Activated naive CD8-positive, alpha-beta T cell treated with anti-CD3 and anti-CD28 coated beads for 36 hours (primary cell): ENCODE measurements at places on chromosomes 12 and 14. TPM values are rescaled to one million over a fixed set of nuclear protein-coding genes. Genes with fewer than 3 reads are reported as not detected.
A peak's percentile ranks its signal among the peaks of the same experiment; 100 is the strongest.

RNASE2 gene
- not detected for total RNA-seq

DNA sequence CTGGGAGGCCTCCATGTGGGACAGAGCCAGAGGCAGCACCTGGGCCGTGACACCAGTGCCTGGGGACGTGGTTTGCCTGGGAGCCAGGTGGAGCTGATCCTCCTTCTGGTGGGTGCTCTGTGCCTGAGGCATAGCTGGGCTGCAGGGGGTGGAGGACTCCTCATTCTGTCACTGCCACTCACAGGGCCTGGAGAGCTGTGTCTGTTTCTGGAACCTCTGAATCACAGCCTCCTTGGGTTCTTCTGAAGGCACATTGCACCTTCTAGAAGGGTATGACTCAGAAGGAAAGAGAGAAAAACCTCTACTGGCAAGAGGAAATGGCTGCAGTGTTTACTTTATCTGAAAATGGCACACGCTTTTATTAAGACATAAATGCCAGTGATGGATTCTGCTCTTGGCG is 659.8 kb downstream of the VRK1 start:
- peak; percentile 73 for DNase-seq
- peak overlapping the region; percentile 99 for H3K27ac ChIP-seq
- H3K27me3 ChIP-seq, result no peaks in the 10 kb centered on the region
- H3K4me1 ChIP-seq, result peaks cover 34% of the 10 kb centered on the region
- H3K4me3 ChIP-seq, result peak overlapping the region; percentile 61
- peaks cover 36% of the 10 kb centered on the region for H3K36me3 ChIP-seq

MSRB3 gene
- total RNA-seq, result not detected

DDX54 gene
- total RNA-seq, result 136 TPM

DNA sequence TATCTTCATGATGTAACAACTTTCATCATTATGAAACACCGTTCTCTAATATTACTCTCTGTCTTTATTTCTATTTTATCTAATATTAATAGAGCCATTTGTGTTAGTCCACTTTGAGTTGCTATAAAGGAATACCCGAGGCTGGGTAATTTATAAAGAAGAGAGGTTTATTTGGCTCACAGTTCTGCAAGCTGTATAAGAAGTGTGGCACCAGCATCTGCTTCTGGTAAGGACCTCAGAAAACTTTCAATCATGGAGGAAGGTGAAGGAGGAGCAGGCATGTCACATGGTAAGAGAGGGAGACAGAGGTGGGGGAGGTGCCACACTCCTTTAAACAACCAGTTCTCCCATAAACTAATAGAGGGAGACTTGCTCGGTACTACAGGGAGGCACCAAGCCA is 25.1 kb downstream of the BORCS5 start:
- H3K27ac ChIP-seq, result no peak overlapping the region
- DNase-seq, result no peak
- no peak overlapping the region for H3K4me3 ChIP-seq
- no peaks in the 10 kb centered on the region for H3K27me3 ChIP-seq
- H3K4me1 ChIP-seq, result peaks cover 32% of the 10 kb centered on the region

- no peak overlapping the region for H3K4me3 ChIP-seq
- no peaks in the 10 kb centered on the region for H3K27me3 ChIP-seq
- peaks cover 14% of the 10 kb centered on the region for H3K4me1 ChIP-seq
- DNase-seq, result no peak
- H3K27ac ChIP-seq, result peak overlapping the region; percentile 54
Measured at GRCh38 chr12:51004504-51004903, 21.7 kb downstream of the SLC11A2 start.

- no peaks in the 10 kb centered on the region for H3K27me3 ChIP-seq
- DNase-seq, result no peak
- H3K4me1 ChIP-seq, result peaks cover 5% of the 10 kb centered on the region
Measured at GRCh38 chr12:120167529-120168095, 26.9 kb downstream of the GCN1 start.

- H3K4me3 ChIP-seq, result no peak overlapping the region
- peaks cover 5% of the 10 kb centered on the region for H3K36me3 ChIP-seq
- H3K27ac ChIP-seq, result no peak overlapping the region
- H3K27me3 ChIP-seq, result peaks cover 25% of the 10 kb centered on the region
Measured at GRCh38 chr12:49612210-49612609, 6.8 kb upstream of the FAM186B start.

GRCh38 chr14:30553311-30553989 is 5.5 kb upstream of the G2E3 start:
- H3K27me3 ChIP-seq, result no peaks in the 10 kb centered on the region
- H3K4me1 ChIP-seq, result peaks cover 6% of the 10 kb centered on the region
- no peak overlapping the region for H3K27ac ChIP-seq
- H3K36me3 ChIP-seq, result no peaks in the 10 kb centered on the region

DNA sequence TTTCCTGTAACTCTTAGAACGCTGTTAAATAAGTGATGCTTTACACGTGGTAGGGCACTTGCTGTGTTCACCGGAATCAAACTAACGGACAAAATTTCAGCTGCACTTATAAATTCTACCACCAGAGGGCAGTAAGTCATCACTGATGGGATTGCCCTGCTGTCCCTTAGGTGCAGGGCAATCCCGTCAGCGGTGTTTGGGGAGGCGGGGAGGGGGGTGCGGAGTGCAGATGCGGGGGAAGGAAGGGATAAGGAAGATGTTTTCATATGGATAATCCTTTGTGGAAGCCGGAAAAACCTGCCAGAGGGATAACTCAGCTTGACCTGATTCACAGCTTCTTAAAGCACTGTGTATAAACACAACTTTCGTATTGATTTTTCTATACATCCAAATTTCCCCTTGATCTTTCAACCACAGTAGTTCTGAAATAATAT is 21.7 kb upstream of the SLC10A1 start:
- peaks cover 3% of the 10 kb centered on the region for H3K27me3 ChIP-seq
- H3K4me1 ChIP-seq, result peaks cover 2% of the 10 kb centered on the region
- no peak overlapping the region for H3K27ac ChIP-seq
- no peak overlapping the region for H3K4me3 ChIP-seq

GRCh38 chr14:69355607-69356281 is 42.4 kb downstream of the ERH start:
- no peak overlapping the region for H3K4me3 ChIP-seq
- H3K27me3 ChIP-seq, result peaks cover 7% of the 10 kb centered on the region

DNA sequence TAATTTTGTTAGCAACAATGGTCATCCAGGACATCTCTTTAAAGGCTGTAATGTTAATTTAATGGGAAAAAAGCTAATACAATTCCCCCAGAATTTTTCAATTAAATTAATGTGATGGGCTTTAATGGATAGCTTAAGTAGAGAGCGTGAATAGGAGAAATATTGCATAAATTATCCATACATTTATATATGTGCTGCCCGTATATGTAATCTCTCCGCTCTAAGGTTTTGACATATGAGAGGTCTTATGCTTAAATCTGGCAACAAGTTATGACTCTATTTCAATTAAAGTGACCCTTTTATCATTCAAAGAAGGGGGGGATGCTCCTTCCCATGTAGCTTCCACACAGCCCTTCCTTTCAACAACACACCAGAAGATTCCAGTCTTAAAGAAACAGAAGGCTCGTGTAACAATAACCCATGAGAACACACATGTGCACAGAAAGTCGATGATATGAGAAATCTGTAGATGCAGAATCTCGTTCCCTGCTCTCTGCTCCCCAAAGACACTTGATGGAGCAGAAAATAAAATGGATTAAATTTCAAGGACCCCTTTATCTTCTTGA is 24.0 kb downstream of the MAP1LC3B2 start:
- no peak overlapping the region for H3K27ac ChIP-seq
- H3K27me3 ChIP-seq, result no peaks in the 10 kb centered on the region
- no peaks in the 10 kb centered on the region for H3K36me3 ChIP-seq
- H3K4me3 ChIP-seq, result no peak overlapping the region

DNA sequence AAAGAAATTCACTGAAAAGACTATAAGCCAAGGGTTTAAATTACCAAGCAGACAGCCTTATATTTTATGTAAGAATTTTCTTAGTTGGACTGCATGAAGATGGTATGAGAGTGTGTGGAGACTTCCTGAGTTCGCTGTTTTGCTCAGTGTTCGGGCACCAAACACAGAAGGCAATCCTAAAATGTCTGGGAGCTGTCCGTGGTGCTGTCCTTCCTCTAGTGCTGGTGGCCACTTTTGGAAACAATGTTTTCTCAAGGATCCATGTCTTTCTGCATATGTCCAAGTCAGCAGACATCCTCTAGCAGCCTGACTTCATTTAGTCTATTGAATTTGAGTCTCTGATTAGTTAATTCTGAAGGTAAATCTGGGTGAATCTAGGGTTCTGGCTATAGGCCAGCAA is 135.8 kb downstream of the SLC8A3 start:
- H3K4me1 ChIP-seq, result no peaks in the 10 kb centered on the region
- no peak for DNase-seq
- peaks cover 4% of the 10 kb centered on the region for H3K27me3 ChIP-seq
- H3K36me3 ChIP-seq, result no peaks in the 10 kb centered on the region
- H3K4me3 ChIP-seq, result no peak overlapping the region

DNA sequence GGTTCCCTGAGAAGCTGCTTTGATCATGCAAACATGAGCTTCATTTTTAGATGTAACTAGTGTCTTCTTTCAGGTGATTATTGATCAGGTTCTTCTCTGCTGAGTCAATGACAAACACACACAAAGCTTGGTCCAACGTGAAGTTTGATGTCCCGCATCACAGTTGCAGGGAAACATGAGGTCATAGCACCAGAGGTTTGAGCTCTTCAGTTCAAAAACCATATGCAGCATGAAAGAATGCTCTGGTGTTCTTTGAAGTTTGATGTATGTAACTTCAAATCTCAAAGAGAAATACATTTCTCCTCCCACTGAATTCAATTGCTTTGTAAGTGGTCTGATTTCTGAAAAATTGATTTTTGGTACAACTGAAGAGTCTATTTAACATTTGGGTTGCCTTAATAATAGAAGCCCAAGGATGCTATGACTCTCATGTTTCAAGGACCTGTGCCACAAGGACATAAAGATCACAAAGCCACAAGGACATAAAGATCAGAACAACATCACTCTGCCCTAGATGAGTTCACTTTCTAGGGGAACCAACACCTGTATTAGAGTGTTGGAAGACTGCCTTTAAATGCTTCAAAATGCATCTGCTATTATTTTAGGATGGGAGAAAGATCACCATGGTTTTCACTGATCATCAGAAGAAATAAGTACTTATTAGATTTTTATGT is 31.1 kb upstream of the AMIGO2 start:
- no peak for DNase-seq
- no peak overlapping the region for H3K4me3 ChIP-seq
- H3K27ac ChIP-seq, result peak overlapping the region; percentile 78
- peaks cover 38% of the 10 kb centered on the region for H3K36me3 ChIP-seq
- H3K4me1 ChIP-seq, result peaks cover 44% of the 10 kb centered on the region

DNA sequence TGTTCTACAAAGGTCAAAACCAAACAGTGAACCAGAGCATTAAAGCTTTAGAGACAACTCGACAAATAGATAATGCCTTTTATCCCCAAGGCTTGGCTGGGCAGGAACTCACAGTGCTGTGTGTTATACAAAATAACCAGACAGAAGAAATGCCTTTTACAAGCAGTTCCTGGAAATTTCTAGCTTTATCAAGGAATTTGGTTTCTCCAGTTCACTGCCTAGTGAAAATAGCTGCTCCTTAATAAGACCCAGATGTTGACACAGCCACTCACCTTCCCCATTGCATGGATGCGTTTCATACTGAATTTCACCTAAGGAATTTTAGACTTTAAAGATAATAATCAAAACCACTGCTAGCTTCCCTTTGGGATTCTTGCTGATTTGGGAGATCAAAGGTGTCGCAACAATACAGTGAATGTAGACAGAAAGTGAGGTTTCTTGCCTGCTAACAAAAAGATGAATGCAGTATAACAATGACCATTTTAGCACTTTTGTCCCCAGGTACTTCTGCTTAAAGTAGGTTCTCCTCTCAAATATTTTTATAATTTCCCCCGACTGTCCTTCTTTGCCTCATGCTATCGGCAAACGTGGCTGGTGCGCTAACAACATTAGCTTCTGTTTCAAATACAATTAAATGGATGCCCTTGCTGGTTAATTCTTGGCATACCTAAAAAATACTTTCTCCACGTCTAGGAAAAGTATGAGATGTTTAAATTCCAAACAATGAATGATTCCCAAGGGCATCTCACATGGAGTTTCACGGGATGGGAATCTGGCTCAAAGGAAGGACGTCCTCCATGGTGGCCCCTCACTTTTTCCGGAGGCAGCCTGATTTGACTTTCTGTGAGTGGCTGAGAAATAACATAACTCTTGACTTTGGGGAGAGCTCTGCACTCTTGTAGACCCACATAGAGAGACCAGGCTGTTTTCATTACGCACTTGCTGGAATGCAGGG is 162.4 kb downstream of the C12orf75 start:
- H3K27me3 ChIP-seq, result peaks cover 13% of the 10 kb centered on the region
- no peaks in the 10 kb centered on the region for H3K4me1 ChIP-seq
- DNase-seq, result no peak
- no peaks in the 10 kb centered on the region for H3K36me3 ChIP-seq
- H3K27ac ChIP-seq, result no peak overlapping the region

VRTN gene
- total RNA-seq, result not detected

DNA sequence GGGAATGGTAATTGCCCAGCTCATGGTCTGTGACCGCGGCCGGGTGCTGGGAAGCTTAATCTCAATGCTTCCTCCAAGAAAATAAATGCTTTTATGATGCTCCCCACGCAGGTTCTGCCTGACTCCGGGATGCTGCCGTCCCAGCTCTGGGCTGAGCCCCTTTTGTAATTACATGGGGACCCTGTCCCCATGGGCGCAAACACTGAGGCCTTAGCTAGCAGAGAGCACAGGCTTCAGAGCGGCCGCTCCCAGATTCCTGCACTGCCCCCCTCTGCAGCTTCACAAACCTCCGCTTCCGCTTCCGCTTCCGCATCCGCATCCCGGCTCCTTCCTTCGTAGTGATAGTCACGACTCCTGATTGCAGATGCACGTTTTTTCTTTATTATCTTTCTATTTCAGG is 129.5 kb downstream of the KIF26A start:
- no peaks in the 10 kb centered on the region for H3K27me3 ChIP-seq
- no peak overlapping the region for H3K27ac ChIP-seq
- H3K36me3 ChIP-seq, result no peaks in the 10 kb centered on the region
- no peak for DNase-seq

GRCh38 chr12:104406164-104406563 is 50.6 kb upstream of the CHST11 start:
- peaks cover 1% of the 10 kb centered on the region for H3K36me3 ChIP-seq
- H3K4me1 ChIP-seq, result no peaks in the 10 kb centered on the region
- no peak overlapping the region for H3K27ac ChIP-seq
- H3K4me3 ChIP-seq, result no peak overlapping the region

DNA sequence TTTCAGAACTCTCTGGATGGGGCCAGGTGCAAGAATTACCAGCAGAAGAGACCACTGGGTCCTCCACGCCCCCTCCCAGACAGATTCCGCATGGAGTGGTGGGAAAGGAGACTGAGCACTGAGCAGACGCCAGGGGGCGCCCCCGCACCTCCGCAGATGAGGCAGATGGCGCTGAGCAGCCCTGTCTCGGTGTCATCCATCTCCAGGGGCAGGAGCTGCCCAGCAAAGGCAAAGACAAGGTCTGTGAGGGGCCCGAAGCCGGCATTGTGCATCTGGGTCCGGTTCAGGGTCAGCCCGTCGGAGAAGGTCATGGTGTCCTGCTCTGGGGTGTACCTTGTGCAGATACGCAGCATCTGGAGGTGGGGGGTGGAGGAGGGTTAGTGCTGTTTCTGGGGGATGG is 6.3 kb upstream of the ITGB7 start:
- peaks cover 63% of the 10 kb centered on the region for H3K4me1 ChIP-seq
- no peak overlapping the region for H3K4me3 ChIP-seq
- H3K27me3 ChIP-seq, result no peaks in the 10 kb centered on the region
- peak; percentile 82 for DNase-seq
